ENCODE measurements at places on chromosomes 1 and 21. TPM values are rescaled to one million over a fixed set of nuclear protein-coding genes. Genes with fewer than 3 reads are reported as not detected.
A peak's percentile ranks its signal among the peaks of the same experiment; 100 is the strongest.

DNA sequence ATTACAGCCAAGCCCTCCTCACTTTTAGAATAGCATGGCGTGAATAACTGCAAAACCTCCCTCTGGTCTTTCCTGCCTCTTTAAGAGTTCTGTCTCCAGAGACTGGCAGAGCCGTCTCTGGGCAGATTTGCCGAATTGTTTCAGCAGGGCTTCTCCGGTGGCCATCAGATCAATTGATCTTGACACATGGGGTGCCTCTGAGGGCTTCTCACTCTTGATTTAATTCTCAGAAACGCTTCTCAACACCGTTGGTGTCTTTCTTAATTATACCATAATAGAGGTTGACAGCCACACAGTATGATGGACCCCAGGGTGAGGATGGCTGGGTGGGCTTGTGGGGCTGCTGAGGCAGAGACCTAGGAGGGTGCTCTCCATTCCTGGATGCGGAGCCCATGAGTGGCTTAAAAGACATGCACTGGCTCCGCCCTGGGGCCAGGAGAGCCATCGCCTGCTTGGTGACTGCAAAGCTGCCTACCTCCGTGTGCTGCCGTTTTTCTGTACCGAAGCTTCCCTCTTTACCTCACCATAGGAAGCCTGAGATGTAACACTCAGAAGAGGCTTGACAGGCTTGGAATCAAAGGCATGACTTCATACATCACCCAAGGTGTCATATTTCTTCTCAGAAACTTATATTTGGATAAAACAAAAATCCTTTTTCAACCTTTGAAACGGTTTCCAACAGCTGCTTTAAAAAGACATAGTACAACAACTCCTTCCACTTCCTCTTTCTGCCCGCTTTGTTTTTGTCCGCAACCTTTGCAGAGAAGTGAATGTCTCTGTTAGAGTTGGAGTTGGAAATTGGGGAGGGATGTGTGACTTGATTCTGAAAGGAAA lies 82.9 kb downstream of the GALNT2 start:
- DNase-seq: no peak

- no peak for DNase-seq
These were observed 17.7 kb downstream of the NMNAT1 start for GRCh38 chr1:9960706-9961562.

GRCh38 chr1:50416553-50417453 lies 6.4 kb downstream of the DMRTA2 start:
- no peak for DNase-seq

GRCh38 chr1:3115275-3116149 lies 46.5 kb downstream of the PRDM16 start:
- DNase-seq: no peak

Gene RSPO1
- not detected for total RNA-seq

DNA sequence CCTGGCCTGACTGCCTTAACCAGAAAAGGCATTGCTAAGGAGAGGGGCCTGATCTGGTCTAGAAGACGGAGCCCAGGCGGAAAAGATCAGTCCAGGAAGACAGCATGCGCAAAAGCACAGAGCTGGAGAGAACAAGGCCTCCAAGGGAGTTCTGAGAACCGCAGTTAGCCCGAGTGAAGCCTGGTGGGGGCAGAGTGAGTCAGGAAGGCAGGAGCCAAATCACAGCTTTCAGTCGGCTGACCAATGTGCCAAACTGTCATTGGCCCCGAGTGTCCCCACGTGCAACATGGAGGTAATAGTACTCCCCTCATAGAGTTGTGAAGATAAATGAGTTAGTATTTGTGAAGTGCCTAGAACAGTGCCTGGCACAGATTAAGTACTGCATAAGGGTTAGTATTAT lies 1.2 kb upstream of the TSPAN2 start:
- no peak for DNase-seq

Gene AIRE
- not detected for total RNA-seq

Gene OR2M3
- total RNA-seq: not detected

DNA sequence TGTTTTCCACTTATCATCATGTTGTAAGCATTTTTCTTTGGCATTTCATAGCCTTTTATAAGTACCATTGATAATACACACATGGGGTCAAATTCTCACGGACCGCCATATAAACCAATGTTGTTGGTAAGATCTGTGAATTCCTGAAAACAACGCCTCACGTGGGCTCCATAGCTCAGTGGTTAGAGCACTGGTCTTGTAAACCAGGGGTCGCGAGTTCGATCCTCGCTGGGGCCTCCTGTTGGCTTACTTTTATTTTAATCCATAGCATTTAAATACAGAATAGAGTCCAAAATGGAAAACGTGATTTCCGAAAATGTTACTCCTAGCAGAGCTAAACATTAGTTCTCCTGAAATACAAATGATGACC lies 83.1 kb downstream of the HHIPL2 start:
- peak; percentile 63 for DNase-seq

DNA sequence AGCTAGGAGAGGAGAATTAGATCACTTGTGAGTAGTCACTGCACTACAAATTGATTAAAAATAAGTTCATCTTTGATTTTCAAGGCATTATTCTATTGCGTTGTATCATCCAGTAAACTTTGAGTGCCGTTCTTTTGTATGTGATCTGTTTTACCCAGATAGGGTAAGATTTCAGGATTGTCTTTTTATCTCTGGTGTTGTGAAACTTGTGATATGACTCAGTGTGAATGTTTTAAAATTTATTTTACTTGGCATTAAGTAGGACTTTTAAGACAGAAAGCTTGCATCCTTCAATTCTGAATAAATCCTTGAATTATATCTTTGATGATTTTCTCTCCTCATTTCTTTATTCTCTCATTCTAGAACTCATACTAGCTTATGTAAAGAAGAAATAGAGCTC lies 93.3 kb upstream of the ADAMTS5 start:
- no peak for DNase-seq

Gene HPDL
- 51.9 TPM for total RNA-seq

Gene ABCD3
- total RNA-seq: 31.0 TPM

- peak; percentile 26 for DNase-seq
These were observed 16.5 kb downstream of the LHX4 start for GRCh38 chr1:180246579-180246978.

- no peak for DNase-seq
These were observed 14.9 kb downstream of the IER5 start for GRCh38 chr1:181103399-181103798.

Gene TMEM269
- 1.9 TPM for total RNA-seq

- no peak for DNase-seq
These were observed 102.8 kb downstream of the RHOU start for GRCh38 chr1:228837817-228838716.

Gene F13B
- not detected for total RNA-seq

Gene DDAH1
- total RNA-seq: not detected

DNA sequence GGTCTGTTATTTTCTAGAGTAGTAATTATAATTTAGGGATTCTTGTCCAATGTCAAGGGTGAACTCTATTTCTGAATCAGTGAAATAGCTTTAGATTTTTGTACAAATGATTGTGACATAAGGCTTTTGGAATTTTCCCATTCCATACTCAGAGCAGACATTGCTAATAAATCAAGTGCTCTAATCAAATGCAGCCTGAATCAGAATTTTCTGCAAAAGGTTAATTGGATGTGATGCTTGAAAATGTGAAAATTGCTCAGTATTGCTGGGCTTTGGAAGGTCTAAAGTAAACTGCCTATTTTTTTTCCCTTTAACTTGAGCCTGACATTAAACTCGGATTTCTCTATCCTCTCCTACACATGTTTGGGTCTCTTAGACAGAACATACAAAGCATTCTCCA lies 23.2 kb downstream of the SGIP1 start:
- DNase-seq: no peak

Gene LCE2A
- total RNA-seq: not detected

Gene PHGDH
- 42.1 TPM for total RNA-seq

DNA sequence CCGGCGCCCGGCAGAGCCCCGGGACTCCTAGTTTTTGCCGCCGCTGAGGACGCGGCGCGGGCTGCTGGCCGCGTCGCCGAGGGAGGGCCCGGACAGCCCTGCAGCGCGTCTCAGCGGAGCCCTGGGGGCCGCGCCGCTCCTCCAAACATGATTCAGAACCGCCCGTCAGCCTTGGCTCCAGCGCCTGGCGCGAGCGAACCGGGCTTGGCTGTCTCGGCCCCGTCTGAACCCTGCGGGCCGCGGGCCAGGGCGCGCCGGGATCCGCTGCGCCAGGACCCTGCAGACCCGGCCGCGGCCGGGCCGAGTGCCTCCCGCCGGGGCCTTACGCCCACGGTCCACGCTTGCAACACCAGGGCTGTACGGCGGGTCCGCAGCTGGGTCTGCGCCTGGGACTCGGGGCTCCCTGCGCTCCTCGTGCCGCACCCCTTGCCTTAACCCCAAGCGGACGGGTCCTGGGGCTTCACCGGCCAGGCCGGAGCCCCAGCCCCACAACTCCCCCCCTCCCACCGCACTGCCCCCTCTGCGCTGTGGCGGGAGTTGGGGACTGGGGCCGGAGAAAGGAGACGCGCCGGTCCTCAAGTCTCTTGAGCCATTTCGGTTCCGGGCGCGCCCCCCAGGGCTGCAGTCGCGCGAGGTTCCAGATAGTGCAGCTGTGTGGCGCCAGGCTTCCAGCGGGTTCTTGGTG lies 48.4 kb upstream of the CD34 start:
- DNase-seq: no peak

GRCh38 chr21:15278851-15279250 lies 214.1 kb upstream of the NRIP1 start:
- DNase-seq: no peak

DNA sequence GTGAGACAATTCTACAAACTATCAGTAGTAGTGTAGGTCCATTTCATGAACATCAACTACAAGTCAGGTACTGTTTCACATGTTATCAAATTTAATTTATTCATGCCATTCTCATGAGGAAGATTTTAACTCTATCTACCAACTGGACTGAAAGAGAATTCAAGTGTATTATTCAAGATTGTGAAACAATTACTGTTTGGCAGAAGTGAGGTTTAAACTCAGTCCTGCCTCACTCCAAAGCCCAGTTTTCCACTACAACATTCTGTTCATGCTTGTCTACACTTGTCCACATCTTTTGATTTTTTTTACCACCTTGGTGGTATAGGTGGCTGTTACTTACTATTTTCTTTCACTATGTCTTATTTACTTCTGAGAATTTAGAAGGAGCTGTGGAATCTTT lies 272.9 kb downstream of the TGFB2 start:
- DNase-seq: no peak

DNA sequence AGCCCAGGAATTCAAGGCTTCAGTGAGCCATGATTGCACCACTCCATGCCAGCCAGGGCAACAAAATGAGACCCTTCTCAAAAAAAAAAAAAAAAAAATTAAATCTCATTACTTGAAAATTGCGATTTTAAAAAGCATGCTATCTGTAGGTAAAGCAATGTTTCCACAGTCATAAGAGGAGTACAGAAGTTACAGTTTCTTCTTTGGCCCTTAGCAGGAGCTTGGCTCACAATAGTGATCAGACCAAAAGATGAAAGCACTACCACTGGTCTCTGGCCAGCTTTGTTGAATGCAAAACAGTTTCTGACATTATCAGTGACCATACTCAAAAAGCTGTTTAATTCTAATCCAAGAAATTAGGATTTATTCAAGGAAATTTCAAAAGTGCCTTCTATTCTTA lies 31.2 kb downstream of the VAV3 start:
- no peak for DNase-seq
